ENCODE measurements at places on chromosomes 13 and 19.
A peak's percentile ranks its signal among the peaks of the same experiment; 100 is the strongest.

DNA sequence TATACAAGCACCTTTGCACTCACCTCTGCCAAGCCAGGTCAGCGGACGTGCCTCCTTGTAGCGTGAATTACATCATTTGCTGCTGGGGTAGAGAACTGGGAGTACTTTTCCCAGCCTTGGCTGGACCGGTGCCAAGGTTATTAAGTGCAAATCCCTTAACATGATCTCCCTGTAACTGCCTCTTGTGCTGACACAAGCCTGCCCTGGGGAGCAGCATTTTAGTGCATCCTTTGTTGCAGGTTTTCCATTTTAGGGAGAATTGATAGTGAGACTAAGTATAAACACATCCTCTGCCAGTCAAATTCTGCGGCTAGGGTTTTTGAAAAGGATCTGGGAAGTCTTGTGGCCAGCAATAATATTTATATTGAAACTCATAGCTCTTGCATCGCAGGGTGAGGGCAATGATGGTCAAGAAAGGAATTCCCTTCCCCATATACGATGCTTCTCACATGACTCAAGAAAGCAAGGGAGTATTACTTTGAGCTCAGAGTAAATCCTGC, 32.7 kb upstream of the DCLK1 start:
- DNase-seq: no peak

- DNase-seq: no peak
These were observed 2.8 kb downstream of the FZR1 start for GRCh38 chr19:3508771-3509535.

DNA sequence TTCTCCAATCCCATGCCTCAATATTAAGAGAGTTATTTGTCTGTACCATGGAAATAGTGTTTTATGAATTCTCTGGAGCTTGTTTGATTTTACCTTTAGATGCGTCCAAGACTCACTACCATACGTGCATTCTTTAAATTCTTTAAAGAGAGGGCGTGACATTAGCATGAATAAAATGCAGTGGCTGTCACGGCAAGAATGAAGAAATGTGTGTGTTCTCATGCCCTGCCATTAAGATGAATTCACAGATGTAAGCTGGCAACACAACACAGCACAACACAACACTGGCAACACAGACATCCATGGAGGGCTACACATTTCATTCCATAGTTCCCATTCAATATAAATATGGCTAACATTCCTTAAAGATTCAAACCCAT, 213.4 kb downstream of the ENOX1 start:
- no peak for DNase-seq

GRCh38 chr13:48398450-48399095, 14.3 kb downstream of the LPAR6 start:
- DNase-seq: no peak

GRCh38 chr19:7850000-7850813, 20.2 kb downstream of the EVI5L start:
- peak; percentile 42 for DNase-seq

DNA sequence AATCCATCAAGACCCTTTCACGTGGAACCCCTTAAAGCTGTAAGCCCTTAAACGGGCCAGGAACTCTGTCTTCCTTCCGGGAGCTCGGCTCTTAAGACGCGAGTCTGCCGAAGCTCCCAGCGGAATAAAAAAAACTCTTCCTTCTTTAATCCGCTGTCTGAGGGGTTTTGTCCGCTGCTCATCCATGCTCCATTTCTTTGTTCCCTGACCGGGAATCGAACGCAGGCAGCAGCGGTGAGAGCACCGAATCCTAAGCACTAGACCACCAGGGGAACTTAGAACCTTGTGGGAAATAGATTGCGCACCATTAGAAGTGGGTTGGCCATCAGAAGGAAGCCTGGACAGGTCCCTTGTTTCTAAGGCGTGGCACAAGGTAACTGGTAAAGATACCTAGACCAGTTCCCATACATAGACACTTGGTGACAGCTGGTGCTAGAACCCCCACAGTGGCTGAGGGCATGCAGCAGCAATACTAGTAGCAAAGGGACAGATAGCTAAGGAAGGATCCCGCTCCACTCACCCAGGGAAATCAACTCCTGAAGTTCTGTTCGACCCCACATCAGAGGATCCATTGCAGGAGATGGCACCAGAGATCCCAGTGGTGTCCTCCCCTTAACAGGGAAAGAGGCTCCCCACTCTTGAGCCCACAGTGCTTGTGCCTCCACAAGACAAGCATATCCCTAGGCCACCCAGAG, 1.5 kb upstream of the RGCC start:
- DNase-seq: no peak

DNA sequence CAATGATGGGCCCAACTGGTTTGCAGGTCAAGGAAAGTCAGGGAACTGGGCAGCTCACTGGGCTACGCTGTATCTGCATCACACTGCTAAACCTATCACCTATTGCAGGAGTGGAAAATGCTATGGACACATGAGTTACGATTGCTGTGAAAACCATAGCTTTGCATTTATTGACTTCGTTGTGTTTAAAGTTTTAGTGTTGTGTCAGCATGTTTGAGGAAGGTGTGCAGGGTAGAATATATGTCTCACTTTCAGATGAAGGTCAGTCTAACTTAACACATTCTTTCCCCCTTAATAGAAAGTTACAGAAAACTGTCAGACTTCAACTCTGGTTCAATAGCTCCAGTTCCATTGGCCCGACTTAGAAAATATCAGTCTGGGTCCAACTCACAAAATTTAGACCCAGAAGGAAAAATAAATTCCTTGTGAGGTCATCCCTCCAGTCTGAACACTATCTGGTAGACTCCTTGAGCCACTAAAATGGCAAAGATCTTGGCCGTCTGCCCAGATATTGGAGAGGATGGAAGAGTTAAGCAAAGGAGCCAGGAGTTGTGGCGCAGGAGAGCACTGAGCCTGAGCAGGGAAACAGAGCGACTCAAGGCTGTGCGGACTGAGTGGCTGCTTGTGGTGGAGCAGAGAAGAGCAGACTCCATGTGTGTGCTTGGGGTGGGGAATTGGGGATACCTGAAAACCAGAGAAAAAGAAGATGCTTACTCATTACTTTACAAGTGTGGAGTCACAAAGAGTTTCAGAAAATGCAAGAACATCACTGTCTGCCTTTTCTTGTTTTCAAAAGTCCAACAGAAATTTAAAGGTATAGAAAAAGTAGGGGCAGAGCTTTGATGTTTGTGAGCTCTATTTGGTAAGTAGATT, 518.5 kb downstream of the FGF9 start:
- no peak for DNase-seq

DNA sequence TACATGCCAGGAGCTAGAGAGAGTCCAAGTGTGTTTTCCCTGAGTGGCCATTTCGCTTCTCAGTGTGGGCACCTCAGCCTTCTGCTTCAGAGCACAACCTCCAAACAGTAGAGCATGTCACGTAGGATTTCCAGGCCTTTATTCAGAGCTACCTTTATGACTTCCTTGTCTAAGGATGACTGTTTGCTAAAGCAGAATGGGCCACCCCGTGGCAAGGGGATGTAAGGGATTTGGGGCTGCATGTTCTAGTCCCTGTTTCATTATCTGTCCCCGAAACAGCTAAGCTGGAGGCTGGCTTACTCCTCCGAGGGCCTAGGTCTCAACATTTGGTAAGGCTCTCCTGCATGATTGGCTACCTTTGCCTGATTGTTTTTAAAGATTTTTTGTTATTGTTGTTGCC, 6.0 kb downstream of the RNASEH2B start:
- no peak for DNase-seq

DNA sequence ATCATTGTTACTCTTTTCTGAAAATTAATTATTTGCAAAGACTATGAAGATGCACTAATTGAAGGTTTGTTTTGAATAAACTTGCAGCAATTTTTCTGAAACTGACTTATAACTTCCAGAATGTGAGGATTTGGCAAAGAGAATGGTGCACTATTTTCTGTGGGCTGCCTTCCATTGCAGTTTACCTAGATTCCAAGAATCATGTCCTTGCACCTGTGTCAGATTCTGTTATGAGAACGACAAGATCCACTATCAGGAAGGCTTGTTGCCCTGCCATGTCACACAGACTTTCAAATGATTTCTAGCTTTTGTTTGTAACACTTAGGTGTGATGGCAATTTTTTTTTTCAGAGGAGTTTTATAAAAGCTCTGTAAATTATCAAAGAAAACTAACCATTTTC, 5.6 kb upstream of the SLAIN1 start:
- DNase-seq: no peak

All from ecto neural progenitor cell (in vitro differentiated cells).